ENCODE measurements at places on chromosomes 6 and 20.

GRCh38 chr6:20028562-20028961 is 183.7 kb downstream of the MBOAT1 start:
- no peak for DNase-seq

- no peak for DNase-seq
Observed at GRCh38 chr6:148332088-148332487, 10.6 kb upstream of the SASH1 start.

DNA sequence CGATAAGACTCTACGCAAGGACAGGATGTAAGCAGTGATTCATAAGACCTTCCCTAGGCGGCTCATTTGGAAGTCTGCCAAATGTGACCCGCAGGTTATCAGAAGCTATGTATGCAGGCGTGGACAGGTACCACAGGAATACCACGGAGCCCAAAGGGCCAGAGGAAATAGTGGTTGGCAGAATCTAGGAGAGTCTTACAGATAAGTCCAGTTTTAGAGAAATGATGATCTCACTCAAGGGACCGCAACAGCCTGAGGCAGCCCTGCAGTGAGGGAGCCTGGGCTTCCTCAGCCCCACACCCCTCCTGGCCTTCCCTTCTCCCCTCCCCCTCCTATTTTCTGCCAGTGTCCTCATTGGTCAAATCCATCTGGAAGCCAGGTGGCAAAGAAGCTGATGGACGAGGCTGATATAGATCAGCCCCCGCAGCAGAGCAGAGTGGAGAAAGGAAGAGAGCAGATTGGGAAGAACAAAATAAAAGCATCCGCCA is 110.6 kb downstream of the FNDC1 start:
- DNase-seq, result no peak

DNA sequence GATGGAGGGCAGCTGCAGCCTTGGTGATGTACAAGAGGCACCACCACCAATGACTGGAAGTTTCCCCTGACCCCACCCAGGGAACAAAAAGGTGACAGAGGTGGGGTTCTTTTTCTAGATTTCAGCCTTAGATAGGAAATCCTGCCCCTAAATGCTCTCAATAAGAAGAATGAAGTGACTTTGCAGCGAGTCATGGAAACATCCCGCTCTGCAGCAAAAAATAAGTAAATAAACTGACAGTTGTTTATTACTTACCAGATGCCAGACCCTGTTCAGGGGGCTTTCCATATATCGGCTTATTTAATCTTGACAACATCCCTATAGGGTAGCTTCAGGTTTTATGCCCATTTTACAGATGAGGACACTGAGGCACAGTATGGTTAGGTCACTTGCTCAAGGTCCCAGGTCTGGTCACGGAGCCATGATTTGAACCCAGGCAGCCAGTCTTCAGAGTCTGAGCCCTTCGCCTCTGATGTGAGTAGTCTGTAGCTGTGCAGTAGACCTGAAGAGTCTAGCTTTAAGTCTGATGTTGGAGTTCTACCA is 19.2 kb downstream of the C6orf89 start:
- DNase-seq, result no peak

- no peak for DNase-seq
Observed at GRCh38 chr6:17907406-17908229, 79.8 kb downstream of the KIF13A start.

GRCh38 chr6:163580311-163581030 is 166.0 kb downstream of the QKI start:
- DNase-seq, result no peak

DNA sequence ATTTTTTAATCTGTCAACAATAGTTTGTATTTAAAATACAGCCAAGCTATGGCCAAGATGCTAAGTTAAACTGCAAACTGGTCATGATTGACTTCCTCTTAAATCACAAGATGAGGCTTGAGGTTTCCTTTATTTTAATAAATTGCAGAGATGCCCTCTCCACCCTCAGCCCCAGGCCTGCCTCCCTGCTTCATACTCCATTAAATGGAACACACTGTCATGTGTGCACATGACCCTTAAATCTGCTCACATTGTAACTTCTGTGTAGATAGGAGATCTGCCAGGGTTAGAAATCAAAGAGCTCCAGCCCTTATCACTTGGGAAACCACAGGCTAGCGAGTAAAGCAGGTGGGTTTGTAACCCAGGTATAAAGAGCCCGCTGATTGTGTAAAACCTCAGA is 20.8 kb downstream of the DUSP22 start:
- no peak for DNase-seq

DNA sequence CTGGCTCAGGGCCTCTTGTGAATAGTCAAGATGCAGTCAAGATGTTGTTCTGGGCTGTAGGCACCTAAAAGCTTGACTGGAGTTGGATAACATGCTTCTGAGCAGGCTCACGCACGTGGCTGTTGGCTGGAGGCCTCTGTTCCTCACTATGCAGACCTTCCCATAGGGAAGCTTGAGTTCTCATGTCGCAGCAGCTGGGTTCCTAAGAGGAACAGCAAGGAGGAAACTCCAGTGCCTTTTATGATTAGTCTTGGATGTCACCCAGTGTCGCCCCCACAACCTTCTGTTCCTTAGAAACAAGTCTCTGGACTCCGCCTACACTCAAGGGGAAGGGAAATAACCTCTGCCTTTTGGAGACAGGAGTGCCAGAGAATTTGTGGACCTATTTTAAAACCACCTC is 210.7 kb downstream of the BCAS1 start:
- no peak for DNase-seq

GRCh38 chr6:148952147-148953035 is 205.6 kb downstream of the UST start:
- peak; percentile 51 for DNase-seq

DNA sequence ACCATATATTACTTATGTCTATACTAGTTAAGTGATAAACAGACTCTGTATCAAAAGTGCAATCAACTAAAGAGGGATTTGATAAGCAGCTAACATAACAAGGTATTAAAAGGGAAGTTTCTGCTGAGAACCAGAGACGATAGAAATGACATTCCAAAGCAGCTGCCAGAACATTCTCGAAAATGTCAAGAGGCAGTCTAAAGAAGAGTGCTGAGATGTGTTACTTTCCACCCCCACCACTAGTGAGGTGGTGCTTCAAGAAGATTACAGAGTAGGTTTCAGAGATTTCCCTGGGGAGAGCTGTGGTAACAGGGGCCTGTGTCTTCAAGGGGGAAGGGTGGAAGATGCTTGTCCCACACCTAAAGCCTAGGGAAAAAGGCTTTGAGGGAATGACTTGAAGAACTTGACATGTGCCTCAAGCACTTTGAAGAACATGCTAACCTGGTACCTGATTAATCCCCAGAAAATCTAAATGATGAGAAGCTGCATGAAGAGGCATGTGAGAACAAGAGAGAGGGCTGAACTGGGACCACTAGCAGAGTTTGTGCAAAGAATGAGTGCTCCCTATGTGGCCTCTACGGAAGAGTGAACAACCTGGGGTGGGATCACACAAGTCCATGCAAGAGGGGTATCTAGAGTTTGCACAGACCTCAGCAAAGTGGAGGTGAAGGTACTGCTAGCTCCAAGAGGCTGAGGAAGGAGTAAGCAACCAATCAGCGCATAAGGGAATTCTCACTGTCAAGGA is 5.0 kb downstream of the FAM184A start:
- DNase-seq, result no peak

DNA sequence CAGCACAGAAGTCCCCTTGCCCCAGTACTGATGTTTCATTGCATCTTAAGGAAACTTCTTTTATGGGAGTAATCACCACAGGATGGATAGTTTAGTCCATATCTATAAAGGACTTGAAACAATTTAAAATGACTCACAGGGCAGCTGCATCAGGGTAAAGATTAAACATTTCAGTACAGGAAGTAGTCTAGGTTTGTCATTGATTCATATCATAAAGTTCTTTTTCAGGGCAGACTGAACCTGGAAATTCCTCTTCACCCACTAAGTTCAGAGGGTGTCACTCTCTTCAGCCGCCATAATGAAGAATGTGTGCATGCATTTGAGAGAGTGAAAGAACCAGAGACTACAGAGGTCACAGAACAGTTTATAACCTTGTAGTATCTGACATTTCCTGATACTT is 296.3 kb upstream of the JAG1 start:
- DNase-seq, result no peak

DNA sequence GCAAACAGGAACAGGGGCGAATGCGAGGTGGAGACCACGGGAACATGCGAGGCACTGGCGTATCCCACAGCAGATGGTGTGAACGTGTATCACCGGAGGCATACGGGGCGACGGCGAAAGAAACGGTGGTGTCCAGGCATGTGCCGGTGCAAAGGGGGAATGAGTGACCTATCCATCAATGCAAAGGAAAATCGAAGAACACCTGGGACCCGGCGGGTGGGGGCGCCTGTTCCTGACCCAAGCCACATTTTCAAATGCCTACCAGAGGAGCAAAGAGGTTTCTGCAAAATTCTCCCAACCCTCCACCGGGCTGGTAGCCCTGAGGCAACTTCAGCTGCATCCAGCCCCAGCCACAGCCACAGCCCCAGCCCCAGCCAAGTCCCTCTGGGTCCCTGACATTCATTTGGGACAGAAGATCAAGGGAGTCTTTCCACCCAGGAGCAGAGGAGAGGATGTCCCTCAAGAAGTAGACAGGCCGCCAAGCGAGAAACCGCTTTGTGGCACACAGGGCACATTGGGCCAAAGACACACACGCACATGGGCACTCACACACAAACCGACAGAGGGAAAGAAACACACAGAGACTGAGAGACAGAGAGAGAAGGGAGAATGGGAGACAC is 164.0 kb upstream of the ZNF337 start:
- no peak for DNase-seq

DNA sequence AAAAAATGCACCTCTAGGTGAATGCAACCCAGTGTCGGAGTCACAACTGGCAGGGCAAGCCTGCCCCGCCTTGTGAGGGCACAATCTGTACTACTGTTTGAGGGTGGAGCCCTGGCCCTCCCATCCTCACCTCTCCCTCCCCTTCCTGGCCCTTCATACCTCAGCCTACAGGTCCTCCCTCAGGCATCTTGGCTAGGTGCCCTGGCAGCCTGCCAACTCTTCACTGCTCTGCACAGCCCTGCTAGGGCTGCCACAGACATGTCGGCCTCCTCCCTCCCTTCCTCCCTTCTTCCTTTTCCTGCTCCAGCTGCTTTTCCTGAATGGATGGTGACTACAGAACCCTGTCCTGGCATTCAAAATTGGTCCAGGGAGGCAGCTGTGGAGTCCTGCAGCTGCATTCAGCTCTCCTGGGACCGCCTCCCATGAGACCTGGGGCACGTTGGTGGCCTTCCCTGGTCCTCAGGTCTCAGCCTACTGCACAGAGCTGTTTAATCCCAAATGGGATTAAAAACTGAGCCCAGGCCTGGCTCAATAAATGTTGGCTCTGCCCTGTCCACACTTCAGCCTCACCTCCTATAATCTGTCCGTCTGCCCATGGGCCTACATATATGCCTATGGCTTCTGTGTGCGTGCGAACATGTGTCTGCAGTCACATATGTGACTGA is 52.7 kb downstream of the CDH22 start:
- DNase-seq, result peak; percentile 81

DNA sequence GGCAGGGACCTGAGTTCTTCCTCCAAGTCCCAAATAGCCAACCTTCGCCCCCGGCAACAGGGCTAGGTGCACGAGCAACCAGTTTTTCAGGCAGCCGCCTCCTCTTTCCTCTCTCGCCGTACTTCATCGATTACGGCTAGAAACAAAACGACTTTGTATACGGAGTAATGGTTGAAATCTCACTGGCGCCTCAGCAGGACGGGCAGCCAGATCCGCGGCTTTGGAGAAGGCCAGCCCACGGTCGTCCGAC is 333 bp upstream of the SMIM13 start:
- DNase-seq, result no peak

GRCh38 chr6:113169484-113169883 is 687.7 kb upstream of the MARCKS start:
- no peak for DNase-seq

DNA sequence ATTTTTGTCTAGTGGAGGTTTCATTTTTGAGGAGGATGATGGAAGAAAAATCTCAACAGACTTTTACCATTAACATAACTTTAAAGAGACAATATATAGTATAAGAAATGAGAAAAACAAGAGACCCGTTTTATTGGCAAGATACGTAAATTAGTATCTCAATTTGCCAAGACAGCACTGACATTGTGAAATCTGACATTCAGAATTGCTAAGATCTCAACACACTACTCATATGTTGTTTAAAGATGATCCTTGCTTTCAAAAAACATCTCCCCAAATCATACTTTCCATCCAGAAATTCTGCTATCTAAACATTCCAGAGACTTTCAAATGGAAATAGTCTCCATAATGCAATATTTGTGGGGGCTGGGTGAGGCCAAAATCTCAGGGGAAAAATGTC is 220.9 kb upstream of the CEP162 start:
- no peak for DNase-seq

DNA sequence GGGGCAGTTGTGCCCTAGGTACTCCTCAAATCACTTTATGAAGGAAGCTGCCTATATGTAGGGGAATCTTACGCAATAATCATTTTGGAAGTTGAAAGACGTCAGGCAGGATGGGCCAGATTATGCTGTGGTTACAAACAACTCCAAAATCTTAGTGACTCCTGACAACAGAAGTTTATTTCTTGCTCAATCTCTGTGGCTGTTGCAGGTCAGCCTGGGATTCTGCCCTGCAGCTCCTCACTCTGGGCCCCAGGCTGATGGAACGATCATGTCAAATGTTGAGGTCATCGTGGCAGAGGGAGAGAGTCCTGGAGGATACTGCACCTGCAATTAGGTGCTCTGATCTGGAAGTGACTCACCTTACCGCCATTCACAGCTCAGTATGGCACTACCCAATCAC is 88.4 kb downstream of the ZDHHC14 start:
- DNase-seq, result no peak

DNA sequence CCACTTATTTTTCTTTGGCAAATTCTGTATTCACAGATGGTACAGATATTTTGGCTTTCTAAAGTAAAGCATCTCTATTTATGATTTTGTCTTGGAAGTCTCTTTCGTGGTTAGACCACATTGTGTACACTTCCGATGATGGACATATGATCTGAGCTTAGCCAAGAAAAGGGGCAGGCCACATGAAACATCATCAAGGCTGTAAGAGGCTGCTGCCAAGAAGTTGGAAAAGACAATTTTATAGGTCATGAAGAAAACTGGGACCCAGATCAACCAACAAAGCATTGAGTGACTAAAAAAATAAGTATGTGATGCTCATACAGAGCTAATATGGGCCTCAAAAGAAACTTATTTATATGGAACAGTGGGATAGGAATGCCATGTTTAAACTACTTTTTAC is 266.4 kb downstream of the HAO1 start:
- no peak for DNase-seq

GRCh38 chr6:1070085-1070521 is 241.8 kb upstream of the FOXQ1 start:
- DNase-seq, result no peak

- no peak for DNase-seq
Observed at GRCh38 chr6:40323881-40324634, 263.1 kb downstream of the LRFN2 start.

- no peak for DNase-seq
Observed at GRCh38 chr20:34976286-34976685, 20.6 kb downstream of the MYH7B start.

GRCh38 chr6:132816660-132817059 is 2.3 kb downstream of the RPS12 start:
- DNase-seq, result no peak

GRCh38 chr6:22357724-22358189 is 60.9 kb upstream of the PRL start:
- DNase-seq, result no peak

GRCh38 chr6:160742090-160742489 is 40.0 kb downstream of the PLG start:
- no peak for DNase-seq

- no peak for DNase-seq
Observed at GRCh38 chr6:4316867-4317400, 181.6 kb upstream of the ECI2 start.

All from NCI-H1092 treated with DMSO at 0.1 percent for 48 hours (cell line).